Lower lobe of right lung (tissue), 2 donors: ENCODE measurements at places on chromosomes 2 and 18. TPM values are rescaled to one million over a fixed set of nuclear protein-coding genes. Genes with fewer than 3 reads are reported as not detected.
A peak's percentile ranks its signal among the peaks of the same experiment; 100 is the strongest.

GRCh38 chr2:28390241-28390745 lies 2.4 kb upstream of the FOSL2 start:
- peak; percentile 92 for DNase-seq

Gene ELOA2
- not detected for total RNA-seq

- DNase-seq = no peak
Measured at GRCh38 chr2:146143971-146144370, 1624.1 kb upstream of the ZEB2 start.

Gene CYBRD1
- total RNA-seq = 262 TPM

DNA sequence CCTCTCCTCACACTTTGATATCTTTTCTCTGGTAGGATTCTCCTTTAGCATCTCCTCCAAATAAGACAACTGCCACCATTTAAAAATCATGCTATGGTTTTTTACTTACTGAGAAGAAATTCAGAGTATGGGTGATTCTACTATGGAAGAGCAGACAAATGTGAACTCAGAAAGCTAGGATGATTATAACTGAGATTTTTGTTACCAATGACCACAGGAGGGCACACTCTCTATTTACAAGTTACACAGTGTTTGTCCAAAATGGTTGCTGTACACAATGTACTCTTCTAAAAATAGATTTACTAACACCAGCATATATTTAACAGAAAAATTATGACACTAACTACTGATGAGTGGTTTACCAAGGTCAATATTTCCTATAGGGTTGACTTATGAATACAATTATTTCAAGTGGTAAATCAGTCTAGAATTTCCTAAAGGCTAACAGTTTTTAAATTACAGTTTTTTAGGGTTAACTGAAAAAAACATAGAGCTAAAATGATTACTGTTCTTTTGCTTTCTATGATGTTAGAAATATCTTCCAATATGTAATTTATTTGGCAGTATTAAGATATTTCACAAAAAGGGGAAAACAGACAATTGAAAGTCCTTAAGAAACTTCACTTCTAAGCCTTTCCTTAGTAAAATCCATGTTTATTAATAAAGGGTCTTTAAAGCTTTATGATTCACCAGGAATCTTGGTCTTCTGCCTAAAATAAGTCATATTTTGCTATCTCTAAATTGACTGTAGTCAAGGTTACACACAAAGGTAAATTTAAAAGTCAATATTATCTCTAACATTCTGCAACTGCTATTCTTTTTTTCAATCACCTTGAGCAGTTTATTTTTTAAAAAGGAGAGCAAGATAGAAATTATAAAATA lies 57.2 kb downstream of the MAP4K3 start:
- no peak for DNase-seq

DNA sequence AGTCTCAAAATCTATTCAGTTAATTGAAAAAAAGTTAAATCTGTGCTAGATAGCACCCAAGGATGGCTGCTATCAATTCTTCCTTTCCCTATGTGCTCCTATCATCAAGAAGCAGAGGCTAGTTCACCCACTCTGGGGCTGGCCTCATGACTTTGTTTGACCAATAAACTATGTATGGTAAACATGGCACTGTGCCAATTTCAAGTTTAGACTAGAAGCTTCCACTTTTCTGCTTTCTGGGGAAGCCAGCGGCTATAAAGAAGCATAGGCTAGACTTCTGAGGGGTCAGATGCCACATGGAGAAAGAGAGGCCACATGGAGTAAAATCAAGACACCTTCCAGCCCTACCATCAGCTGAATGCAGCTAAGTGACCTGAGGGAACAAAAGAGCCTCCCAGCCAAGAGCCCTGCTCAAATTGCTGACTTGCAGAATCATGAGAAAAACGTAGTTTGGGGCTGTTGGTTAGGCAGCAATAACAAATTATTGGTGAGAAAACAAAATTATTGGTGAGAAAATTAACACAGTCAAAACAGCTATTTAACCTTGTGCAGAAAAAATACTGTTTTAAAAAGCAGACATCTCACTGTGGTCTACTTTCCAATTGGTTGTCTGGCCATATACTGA lies 86.5 kb upstream of the SLC14A2 start:
- no peak for DNase-seq

DNA sequence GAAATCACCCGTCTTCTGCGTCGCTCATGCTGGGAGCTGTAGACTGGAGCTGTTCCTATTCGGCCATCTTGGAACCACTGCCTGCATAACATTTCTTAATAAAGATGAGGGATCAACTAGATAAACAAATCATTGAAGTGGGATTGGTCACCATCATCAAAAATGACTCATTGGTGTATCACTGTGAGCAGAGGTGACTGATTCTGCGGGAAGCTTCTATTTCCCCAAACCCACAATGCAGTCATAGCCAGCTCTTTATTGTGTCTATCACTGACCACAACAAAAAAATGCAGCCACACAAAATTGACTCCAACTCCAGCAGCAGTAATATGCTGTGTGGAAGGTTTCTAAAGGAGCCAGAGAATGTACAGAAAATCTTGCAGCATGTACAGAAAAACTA lies 630.7 kb upstream of the HS6ST1 start:
- no peak for DNase-seq

DNA sequence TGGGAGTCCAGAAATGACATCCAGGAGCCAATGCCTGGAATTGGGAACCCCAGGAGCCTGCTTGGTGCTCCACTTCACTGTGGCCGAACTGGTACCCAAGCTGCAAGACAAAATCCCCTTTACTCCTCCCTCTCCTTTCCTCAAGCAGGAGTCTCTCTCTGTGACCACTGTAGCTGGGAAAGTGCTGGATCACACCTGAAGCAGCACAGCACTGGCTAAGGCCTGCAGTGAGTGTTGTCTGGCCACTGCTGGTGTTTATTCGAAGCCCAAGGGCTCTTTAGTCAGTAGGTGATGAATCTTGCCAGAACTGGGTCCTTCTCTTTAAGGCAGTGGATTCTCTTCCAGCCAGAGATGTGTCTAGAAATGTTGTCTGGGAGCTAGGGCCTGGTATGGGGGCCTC lies 26.4 kb downstream of the STPG4 start:
- no peak for DNase-seq

DNA sequence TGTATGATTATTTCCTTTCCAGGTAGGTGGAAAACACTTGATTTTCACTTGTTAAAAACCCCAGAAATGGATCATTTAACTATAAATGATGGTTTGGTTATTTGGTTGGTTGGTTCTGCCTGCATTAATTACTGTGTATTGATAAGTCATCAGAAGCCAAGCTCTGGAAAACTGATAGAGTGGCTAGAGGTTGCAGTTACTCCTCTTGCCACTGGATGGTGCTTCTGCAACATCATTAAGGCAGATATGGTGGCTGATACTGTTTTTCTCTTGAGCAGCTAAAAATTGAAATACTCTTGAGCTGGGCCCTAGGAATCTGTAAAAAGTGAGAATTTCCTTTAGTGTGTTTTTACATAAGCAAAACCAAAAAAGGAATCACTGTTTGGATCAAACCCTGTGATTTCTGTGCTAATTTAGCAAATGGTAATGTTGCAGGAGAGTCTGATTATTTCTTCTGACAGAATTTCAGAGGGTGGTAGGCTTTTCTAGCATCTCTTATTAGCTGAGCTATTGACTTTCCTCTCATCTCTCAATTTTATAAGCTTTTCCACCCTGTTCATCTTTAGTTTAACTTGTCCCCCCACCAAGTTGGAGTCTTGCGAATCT lies 54.3 kb downstream of the RAB10 start:
- no peak for DNase-seq

DNA sequence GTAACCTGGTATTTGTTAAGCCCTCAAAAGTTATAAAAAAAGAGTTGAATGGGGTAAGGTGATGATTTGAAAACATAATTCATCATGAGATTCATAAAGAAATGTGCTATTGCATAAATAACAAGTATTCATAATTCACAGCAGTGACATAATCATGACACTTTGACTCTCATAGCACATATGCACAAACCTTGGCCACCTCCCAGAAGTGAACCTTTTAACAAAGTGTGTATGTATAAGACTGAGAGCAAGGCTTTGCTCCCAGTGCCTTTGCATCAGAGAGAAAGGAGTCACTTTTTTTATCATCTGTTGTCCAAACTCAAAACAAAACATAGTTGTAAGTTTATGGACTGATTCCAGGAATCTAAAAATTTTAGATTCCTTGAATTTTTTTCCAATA lies 15.0 kb upstream of the HTR2B start:
- DNase-seq = no peak
